ENCODE measurements at places on chromosomes 12 and 14.

- no peak for DNase-seq
Observed at GRCh38 chr12:108779998-108780688, 48.8 kb upstream of the CORO1C start.

- no peak for DNase-seq
Observed at GRCh38 chr14:32190673-32191072, 11.2 kb upstream of the RNU6-7 start.

- no peak for DNase-seq
Observed at GRCh38 chr14:21026988-21027315, 2.1 kb upstream of the NDRG2 start.

DNA sequence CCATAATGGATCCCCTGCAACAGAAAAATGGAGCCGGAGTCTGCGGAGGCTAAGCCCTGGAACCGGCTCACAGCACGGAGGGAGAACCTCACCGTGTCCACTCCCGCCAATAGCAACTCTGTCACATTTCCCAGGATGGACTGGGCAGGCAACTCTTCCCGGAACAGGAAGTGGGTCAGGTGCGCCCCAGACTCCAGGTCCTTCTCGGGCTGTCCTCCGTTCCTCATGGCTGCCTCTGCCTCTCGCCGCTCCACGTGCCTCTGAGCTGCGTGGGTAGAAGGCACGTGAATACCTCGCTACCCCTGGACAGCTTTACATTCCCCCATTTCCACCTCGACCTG is 2.2 kb downstream of the CYP27B1 start:
- DNase-seq: no peak

- no peak for DNase-seq
Observed at GRCh38 chr12:27754795-27755194, 25.2 kb upstream of the KLHL42 start.

GRCh38 chr12:117068492-117068891 is 30.7 kb downstream of the TESC start:
- no peak for DNase-seq

GRCh38 chr14:102778338-102779083 is 1.3 kb downstream of the TRAF3 start:
- no peak for DNase-seq

DNA sequence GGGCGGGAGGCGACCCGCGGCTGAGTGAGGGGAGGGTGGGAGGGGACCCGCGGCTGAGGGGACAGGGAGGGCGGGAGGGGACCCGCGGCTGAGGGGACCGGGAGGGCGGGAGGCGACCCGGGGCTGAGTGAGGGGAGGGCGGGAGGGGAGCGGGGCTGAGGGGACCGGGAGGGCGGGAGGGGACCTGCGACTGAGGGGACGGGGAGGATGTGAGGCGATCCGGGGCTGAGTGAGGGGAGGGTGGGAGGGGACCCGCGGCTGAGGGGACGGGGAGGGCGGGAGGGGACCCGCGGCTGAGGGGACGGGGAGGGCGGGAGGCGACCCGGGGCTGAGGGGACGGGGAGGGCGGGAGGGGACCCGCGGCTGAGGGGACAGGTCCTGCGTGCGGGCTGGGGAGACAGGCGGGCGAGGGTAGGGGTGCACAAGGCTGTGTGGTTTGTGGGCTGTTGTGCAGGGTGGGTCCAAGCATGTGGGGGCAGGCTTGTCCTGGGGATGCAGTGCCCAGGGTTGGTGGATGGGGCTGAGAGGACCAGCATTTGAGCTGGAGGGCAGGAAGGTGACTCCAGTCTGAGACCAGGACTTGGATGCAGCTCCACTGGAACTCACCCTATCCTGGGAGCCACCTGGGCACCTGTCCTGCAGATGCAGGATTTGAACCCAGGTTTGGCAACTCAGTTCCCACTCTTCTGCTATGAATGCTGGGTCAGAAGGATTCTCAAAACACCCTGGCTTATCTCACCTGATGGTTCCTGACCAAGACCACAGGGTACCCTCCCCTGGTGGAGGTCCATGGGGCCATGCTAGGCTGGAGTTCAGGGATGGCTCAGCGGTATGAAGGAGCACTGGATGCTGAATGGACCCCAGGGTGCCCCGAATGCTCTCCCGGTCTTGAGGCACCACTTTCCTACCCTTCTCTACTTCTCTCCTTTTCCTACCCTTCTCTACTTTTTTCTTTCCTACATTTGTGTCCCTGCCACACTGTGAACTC is 9.4 kb downstream of the PLD4 start:
- no peak for DNase-seq

GRCh38 chr14:50085570-50086320 is 30.6 kb downstream of the VCPKMT start:
- DNase-seq: no peak

- no peak for DNase-seq
Observed at GRCh38 chr14:72665259-72665658, 228.6 kb downstream of the DPF3 start.

DNA sequence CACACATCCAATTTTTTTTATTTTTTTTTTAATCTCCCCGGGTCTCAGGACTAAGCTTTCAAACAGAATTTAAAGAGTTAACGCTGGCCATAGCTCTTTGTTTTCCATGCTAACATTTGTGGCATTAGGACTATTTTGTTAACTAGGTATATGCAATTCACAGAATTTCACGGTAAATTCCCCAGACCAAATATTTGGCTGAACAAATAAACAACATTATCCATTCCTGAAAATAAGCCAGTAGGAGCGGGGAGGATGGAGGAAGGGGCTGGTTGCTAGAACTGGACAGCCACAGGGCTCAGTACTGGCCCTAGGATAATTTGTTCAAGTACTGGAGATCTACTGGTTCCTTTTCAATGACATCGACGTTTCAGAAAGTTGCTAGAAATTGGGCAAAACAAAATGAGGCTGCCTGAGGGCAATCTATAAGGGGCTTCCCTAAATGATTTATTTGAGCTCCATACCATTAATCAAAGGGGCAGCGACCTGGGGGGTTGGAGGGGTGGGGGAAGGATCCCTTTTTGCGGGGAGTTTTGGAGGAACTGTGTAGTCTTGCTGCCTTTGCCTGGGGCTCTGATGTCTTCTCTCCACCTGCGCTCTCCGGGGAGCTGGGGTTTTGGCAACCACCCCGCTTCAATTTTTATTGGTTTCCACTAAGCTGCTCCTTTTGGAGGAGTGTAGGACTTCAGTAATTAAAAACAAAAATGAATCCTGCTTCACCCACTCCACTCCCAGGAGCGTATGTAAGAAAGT is 9.0 kb downstream of the BMP4 start:
- no peak for DNase-seq

- DNase-seq: no peak
Observed at GRCh38 chr14:33455654-33456345, 495.1 kb downstream of the EGLN3 start.

- no peak for DNase-seq
Observed at GRCh38 chr14:45891417-45892080, 638.5 kb upstream of the MIS18BP1 start.

DNA sequence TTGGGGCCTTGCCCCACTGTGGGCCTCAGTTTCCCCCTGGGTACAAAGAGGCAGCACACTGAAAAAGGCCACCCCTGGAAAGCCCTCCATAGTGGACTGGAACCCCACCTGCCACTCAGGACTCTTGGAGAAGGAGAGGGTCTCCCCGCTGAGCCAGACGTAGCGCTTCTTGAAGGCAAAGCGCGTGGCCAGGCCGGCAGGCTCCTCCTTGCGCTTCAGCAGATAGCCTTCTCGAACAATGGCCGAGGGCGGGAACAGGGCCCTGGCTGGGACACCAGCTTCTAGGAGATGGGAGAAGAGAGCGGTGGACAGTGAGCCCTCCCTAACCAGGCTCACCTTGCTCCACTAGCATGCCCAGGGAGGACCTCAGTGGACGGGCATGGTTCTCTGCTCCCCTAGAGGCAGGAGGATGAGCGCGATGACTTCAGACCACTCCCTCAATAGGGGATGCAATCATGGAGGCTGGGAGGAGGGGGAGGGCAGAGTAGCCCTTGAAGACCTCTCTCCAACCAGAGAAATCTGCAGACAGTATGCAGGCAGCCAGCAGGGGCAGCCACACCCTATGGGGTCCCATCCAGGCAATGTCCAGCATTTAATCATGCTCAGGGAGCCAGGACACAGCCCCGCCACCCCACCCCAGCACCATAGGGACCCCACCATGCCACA is 29.8 kb downstream of the RASAL1 start:
- DNase-seq: no peak

DNA sequence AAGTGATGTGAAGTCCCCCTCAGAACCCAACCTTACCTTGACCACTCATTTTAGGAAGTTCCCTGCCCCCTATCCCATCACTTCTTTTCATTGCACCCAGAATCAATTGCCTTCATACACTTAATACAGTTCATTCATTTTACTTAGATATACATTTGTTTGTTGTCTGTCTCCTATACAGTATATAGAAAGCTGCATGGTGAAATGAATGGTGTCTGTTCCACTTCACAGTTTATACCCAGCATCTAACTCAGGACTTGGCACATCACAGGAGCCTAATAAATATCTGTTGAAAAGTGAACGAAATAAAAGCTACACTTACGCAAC is 38.3 kb upstream of the TXNRD1 start:
- no peak for DNase-seq

Measured in activated CD8-positive, alpha-beta memory T cell treated with anti-CD3 and anti-CD28 coated beads for 1 hour (primary cell).